ENCODE measurements at places on chromosomes 3 and 15.

DNA sequence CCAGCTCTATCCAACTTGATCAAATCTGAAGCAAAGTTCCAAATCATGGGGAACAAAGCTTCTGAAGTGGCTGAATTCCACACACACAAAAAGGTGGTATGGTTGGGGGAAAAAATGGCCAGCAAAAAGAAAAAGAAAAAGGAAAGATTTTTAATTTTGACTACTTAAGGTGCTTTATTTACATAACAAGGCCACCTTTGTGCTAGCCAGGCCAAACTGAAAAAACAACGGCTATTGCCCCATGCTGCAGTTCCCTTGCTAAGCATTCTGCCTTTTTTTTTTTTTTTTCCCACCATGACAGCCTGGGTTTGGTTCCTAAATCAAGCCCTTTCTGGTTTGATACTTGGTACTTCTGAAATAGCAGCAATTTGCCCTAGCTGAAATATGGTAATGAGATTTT, 66.5 kb upstream of the DAZL start:
- DNase-seq = no peak

- DNase-seq = no peak
Measured at GRCh38 chr3:45143673-45144671, 2.2 kb downstream of the CDCP1 start.

DNA sequence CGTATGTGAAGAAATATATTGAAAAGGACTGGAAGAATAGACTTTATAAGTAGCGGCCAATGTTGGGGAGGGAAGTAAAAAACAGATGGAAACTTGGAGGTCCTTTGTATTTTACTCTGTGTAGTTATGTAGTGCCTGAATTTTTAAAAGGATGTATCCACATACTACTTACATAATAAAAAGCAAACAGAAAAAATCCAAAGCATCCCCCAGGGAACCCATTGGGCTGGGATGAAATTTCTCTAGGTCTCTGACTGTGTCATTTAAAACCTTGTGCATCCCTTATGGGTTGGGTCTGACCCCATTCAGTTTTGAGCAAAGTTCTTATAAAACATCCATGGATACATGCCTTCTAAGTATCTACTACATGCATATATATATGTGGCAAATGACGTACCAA, 141.1 kb downstream of the NR1D2 start:
- DNase-seq = no peak

- no peak for DNase-seq
Measured at GRCh38 chr3:115928376-115928775, 305.1 kb downstream of the GAP43 start.

- no peak for DNase-seq
Measured at GRCh38 chr15:62421289-62421688, 256.2 kb upstream of the C2CD4B start.

DNA sequence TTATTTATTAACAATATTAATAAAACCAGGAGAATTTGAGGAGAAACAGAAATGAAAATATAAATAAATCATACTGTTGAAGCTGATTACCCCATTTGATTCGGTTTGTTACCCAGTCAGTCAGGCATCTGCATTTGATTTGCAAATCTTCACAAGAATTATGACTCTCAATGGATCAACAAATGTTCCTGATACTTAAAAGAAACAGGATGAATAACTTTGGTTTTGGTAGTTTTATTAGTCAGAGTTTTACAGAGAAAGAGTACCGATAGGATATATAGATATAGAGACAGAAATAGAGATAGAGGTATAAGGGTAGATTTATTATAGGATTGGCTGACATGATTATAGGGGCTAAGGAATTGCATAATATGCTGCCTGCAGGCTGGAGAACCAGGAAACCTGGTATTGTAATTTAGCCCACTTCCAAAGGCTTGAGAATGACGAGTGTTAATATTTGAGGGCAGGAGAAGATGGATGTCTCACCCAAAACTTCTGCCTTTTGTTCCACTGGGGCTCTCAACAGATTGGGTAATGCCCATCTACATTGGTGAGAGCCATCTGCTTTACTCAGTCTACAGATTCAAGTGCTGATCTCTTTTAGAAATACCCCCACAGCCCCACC, 241.6 kb upstream of the COL8A1 start:
- DNase-seq = no peak

- DNase-seq = no peak
Measured at GRCh38 chr15:47961401-47962090, 159.2 kb upstream of the SLC24A5 start.

GRCh38 chr15:100926258-100926657, 7.1 kb downstream of the LRRK1 start:
- peak; percentile 53 for DNase-seq

GRCh38 chr15:56929399-56929798, 11.0 kb downstream of the TCF12 start:
- no peak for DNase-seq

DNA sequence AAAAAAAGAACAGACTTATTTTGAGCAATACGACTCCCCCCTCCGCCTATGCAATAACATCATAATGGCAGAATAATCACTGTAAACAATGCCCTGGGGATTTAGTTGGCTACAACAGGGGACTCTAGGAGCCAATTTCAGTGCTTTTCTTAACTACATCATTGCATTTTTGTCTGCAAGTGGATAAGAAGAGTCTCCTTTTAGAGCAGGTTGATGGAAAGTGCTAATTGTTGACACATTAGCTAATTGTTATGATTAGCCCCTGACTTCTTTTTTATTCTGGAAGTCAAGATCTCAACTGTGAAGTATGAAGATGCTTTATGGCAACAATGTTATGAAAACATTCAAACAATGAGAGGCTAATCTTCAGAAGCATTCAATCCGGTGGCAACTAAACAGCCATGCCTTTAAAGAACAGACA, 121.2 kb downstream of the MECOM start:
- no peak for DNase-seq

- no peak for DNase-seq
Measured at GRCh38 chr3:146386936-146387335, 82.4 kb downstream of the PLSCR2 start.

- no peak for DNase-seq
Measured at GRCh38 chr15:88072598-88073390, 183.7 kb downstream of the NTRK3 start.

DNA sequence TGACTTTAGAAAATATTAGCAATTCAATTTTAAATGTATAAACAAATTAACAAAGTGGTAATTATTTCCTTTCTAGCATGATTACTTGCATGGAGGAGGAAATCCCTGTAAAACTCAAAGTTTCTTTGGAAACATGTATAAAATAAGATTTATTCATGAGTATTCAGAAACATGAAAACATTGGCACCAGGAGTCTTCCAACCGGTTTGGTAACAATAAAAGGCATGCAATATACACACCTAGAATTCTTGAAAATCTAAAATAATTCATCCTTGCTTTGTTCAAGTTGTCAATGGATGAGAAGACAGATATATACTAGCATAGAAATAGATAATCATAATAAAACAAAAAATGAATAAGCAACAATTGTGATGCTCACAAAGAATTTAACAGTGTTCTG, 76.4 kb downstream of the ZPLD1 start:
- no peak for DNase-seq

- no peak for DNase-seq
Measured at GRCh38 chr3:27642796-27643195, 79.3 kb downstream of the EOMES start.

All from ecto neural progenitor cell (in vitro differentiated cells).